ENCODE measurements at places on chromosomes 11 and 22.

DNA sequence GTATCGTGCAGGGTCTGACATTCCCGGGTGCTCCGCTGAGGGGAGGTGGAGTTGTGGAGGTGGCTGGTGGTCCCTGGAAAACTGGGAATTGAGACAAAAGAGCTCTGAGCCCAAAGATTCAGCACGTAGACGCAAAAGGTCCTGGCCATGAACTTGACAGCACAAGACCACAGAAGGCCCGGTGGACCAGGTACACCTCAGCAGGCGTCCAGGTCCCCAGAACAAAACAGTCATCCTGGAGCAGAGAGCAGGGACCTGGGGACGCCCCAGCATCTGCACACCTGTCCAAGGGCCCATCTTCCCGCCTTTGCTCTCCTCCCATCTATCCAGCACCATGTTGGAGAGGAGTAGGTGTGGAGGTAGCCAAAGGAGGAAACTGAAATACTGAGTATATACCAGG is 13.8 kb upstream of the MB start:
- H3K27me3 ChIP-seq, result no peaks in the 10 kb centered on the region
- DNase-seq, result no peak
- H3K4me1 ChIP-seq, result peaks cover 7% of the 10 kb centered on the region
- no peaks in the 10 kb centered on the region for H3K36me3 ChIP-seq
- H3K4me3 ChIP-seq, result no peak overlapping the region

DNA sequence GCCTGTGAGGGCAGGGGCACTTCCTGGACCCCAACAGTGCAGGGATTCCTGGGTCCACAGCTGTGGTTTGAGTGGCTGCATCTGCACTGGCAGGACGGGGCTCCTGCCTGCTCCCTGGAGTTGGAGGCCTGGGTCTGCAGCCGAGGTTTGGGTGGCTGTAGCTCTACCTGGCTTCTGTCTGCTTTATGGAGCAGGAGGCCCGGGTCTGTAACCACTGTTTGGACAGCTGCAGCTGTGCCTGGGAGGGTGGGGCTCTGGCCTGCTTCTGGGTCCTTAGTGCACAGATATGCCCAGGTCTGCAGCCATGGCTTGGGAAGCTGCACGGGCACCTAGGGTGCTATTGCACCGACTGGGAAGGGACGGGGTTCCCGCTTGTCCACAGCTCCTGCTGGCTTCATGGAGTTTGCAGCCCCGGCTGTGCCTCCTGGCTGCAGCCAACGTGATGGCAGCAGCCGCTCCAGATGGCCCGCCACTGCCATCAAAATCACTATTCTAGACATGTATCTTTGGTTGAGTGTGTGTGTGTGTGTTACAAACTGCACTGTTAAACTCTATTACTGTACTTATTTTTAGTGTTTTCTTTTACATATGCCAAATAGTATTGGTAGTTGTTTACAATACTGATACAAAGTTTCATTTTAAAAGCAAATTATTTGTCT is 412.3 kb upstream of the KIRREL3 start:
- no peak for DNase-seq
- no peak overlapping the region for H3K4me3 ChIP-seq
- no peak overlapping the region for H3K27ac ChIP-seq
- H3K27me3 ChIP-seq, result no peaks in the 10 kb centered on the region
- no peaks in the 10 kb centered on the region for H3K36me3 ChIP-seq

DNA sequence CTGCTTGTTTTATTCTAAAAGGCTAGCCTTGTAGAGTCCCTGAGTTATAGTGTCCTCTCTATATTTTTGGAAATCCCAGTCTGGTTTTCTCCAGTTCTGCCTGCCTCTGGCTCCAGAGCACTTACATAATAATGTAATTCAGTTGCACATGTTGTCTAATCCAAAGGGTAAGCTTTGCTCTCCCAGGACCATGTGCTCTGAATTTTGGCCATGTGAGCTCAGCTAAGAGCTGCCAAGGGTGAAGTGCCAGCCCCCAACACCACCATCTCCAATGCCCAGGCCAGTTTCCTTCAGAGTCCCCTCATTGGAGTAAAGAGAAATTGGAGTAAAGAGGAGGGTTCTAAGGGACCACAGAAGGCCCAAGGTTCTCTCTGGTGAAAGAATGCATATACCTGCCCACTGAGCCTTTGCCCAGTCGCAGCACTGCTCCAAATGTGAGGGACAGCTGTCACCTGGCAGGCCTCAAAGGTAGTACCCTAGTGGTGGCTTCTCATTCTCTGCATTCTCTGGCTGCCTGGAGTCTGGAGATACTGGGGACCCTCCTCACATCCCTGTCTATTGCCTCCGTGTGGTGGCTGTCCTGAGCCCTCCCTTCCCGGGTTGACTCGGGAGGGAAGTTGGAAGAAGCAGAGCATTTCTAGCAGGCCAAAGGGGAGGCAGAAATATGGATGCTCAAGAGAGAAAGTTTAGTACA is 4.9 kb downstream of the CRY2 start:
- no peak for DNase-seq
- no peak overlapping the region for H3K27ac ChIP-seq
- H3K4me3 ChIP-seq, result no peak overlapping the region
- no peaks in the 10 kb centered on the region for H3K27me3 ChIP-seq
- peaks cover 25% of the 10 kb centered on the region for H3K36me3 ChIP-seq

- H3K36me3 ChIP-seq, result no peaks in the 10 kb centered on the region
- no peak overlapping the region for H3K27ac ChIP-seq
- no peaks in the 10 kb centered on the region for H3K27me3 ChIP-seq
- no peaks in the 10 kb centered on the region for H3K4me1 ChIP-seq
- no peak overlapping the region for H3K4me3 ChIP-seq
Observed at GRCh38 chr11:68632802-68633201, 51.5 kb upstream of the GAL start.

DNA sequence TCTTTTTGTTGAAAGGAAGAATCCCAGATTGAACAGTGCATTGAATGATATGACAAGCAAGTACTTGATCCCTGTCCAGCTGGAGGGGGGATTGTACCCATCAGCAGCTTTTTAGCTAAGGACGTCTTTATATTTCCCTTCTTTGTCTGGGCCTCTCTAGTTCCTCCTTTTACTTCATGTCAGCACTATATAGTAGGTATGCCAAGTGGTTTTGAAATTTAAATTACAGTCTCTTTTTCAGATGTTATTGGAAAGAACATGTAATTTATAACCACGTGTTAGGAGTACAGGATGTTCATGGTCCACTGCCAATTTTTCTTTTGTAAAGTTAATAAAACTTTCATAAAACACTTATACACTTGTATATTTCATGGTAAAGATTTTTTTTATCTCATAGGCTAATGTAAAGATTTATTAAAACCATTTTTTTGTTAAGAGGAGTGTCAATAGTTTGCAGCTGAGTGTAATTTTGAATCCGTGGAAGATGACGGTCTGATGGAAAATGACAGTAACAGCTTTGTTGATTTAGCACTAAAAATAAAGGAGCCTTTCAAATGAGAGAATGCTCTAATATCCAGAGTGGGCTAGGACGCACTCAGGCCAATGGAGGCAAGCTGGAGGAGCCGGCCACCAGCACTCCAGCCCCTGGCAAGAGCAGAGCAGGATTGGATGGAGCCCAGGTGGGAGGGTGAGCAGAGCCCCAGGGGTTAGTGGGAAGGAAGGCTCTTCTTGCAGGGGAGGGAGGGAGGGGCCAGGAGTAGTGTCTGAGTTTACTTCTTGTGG is 488.3 kb downstream of the INSC start:
- no peak overlapping the region for H3K27ac ChIP-seq
- no peaks in the 10 kb centered on the region for H3K36me3 ChIP-seq
- H3K4me1 ChIP-seq, result no peaks in the 10 kb centered on the region
- no peaks in the 10 kb centered on the region for H3K27me3 ChIP-seq
- no peak for DNase-seq
- no peak overlapping the region for H3K4me3 ChIP-seq

DNA sequence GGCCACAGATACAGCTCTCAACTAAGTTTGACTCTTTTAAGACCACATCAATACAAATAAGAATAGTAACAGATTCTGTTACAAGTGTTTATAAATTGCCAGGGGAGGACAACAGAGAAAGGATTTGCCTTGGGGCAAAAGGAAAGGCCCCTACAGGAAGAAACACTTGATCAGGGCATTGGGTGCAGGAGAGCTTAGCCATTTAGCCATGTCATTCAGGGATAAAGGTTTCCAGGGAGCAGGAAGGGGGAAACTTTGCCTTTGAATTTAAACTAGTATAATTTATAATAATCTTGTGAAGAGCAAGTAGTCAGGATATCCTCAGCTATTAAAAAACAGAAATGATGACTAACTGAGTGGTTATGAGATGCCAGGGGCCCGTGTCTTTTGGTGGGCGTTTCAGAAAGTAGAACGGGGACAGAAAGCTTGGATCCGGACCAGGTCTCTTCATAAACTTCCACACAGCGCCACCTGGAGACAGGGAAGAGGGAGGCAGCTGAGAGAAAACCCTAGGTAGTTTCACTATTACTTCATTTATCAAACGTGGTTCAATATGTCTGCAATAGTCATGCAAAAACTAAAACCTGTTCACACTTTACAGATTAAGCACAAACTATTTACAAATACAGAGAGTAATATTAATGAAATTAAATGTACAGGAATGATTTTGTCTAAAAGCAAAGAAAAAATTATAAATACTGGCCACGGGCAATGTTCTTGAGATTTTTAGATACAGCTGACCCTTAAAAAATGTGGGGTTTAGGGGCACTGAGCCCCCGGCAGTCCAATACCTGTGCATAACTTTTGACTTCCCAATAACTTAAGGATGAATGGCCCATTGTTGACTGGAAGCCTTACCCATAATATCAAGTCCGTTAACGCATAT is 11.0 kb upstream of the SLC5A4 start:
- no peaks in the 10 kb centered on the region for H3K4me1 ChIP-seq
- H3K27ac ChIP-seq, result no peak overlapping the region
- H3K36me3 ChIP-seq, result no peaks in the 10 kb centered on the region
- no peak overlapping the region for H3K4me3 ChIP-seq

- H3K36me3 ChIP-seq, result no peaks in the 10 kb centered on the region
- no peak for DNase-seq
- H3K4me1 ChIP-seq, result no peaks in the 10 kb centered on the region
- no peaks in the 10 kb centered on the region for H3K27me3 ChIP-seq
- H3K4me3 ChIP-seq, result no peak overlapping the region
Observed at GRCh38 chr11:111097191-111097590, 148.3 kb upstream of the POU2AF2 start.

DNA sequence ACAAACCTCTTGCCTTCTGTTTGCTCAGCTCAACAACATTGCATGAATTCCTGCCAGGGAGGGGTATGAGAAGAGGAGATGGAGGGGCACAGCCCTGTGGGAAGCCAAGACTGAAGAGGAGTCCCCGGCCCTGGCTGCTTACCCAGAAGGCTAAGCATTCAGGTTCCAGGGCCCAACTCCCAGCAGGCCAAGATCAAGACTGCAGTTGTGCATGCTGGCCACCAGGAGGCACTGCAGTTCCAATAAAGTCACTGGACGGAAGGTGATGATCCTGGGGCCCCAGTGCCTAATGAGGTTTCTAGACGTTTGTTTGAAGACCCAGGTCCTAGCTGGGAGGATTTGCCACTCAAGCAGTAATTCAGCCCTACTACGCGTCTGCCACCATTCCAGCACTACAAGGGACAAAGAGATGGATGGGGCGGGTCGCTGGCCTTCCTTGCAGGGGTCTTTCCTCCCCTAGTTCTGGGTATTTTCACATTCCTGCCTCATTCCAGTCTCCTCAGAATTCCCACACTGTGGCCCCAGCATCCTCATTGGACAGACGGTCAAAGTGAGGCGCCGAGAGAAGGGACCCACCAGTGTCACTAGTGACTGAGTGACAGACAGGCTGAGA is 23.6 kb downstream of the ALX4 start:
- no peak overlapping the region for H3K27ac ChIP-seq
- H3K4me1 ChIP-seq, result no peaks in the 10 kb centered on the region
- H3K36me3 ChIP-seq, result no peaks in the 10 kb centered on the region
- peak; percentile 35 for DNase-seq
- H3K4me3 ChIP-seq, result no peak overlapping the region
- no peaks in the 10 kb centered on the region for H3K27me3 ChIP-seq

DNA sequence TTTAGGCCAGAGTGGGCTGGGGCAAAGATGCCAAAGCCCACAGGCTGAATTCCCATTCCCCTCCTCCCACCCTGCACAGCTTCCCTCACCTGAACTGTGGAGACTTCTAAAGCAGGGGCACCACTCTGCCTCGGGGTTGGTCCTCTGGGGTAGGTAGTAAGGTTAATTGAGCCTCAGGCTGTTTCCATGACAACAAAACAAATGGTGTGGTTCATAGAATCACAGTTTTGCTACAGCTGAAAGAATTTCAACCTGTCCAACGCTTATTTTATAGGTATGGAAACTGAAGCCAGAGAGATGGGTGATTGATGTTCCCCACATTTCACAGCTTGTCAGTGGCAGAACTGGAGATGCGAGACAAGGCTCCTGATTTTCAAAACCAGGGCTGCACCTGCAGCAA is 109.5 kb downstream of the SNX19 start:
- no peaks in the 10 kb centered on the region for H3K27me3 ChIP-seq
- H3K4me1 ChIP-seq, result no peaks in the 10 kb centered on the region
- H3K27ac ChIP-seq, result no peak overlapping the region
- no peaks in the 10 kb centered on the region for H3K36me3 ChIP-seq

GRCh38 chr11:6546735-6547134 is 49.7 kb downstream of the DNHD1 start:
- no peak for DNase-seq
- H3K4me3 ChIP-seq, result no peak overlapping the region
- no peak overlapping the region for H3K27ac ChIP-seq
- no peaks in the 10 kb centered on the region for H3K4me1 ChIP-seq
- H3K36me3 ChIP-seq, result no peaks in the 10 kb centered on the region

DNA sequence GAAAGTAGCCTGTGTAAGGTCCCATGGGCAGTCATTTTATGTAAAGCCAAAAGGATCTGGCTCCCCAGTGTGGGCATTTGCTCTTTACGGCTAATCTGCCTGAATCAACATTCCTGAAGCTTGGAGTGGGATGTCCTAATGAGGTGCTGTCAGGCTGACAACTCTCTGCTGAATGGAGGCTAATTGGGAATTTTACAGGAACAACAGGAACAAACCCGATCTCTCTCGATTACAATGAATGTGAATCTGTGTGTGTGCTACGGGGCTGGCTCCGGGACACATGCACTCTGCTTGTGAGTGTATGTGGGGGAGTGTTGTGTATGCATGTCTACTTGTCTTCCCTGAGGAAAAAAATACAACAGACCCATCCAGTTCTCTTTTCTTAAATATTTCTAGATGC is 415.2 kb downstream of the TENM4 start:
- H3K27ac ChIP-seq, result no peak overlapping the region
- no peak for DNase-seq
- H3K4me1 ChIP-seq, result no peaks in the 10 kb centered on the region
- H3K36me3 ChIP-seq, result no peaks in the 10 kb centered on the region
- H3K4me3 ChIP-seq, result no peak overlapping the region
- no peaks in the 10 kb centered on the region for H3K27me3 ChIP-seq

DNA sequence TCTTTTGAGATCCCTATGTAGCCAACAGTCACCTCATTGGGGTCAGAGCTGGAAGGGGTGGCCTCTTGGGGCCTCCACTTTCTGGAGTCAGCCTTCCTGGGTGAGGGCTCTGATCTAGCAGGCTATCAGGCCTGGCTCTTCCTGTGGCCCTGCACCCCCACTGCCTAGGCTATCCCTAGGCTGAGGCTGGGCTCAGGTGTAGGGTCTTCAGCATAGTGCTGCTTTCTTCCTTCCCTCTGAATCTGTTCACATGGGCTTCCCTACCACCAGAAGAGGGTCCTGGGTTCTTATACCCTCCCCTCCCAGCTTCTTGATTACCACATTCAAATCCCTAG is 456 bp upstream of the SPI1 start:
- peak overlapping the region; percentile 59 for H3K27ac ChIP-seq
- no peak overlapping the region for H3K4me3 ChIP-seq
- H3K36me3 ChIP-seq, result no peaks in the 10 kb centered on the region
- no peaks in the 10 kb centered on the region for H3K27me3 ChIP-seq
- DNase-seq, result no peak
- peaks cover 3% of the 10 kb centered on the region for H3K4me1 ChIP-seq

- no peaks in the 10 kb centered on the region for H3K36me3 ChIP-seq
- no peak overlapping the region for H3K4me3 ChIP-seq
- H3K4me1 ChIP-seq, result peaks cover 63% of the 10 kb centered on the region
- DNase-seq, result no peak
- no peaks in the 10 kb centered on the region for H3K27me3 ChIP-seq
Observed at GRCh38 chr11:3907590-3907989, 52.1 kb downstream of the STIM1 start.
